ENCODE measurements at places on chromosomes 12 and 14. TPM values are rescaled to one million over a fixed set of nuclear protein-coding genes. Genes with fewer than 3 reads are reported as not detected.

CLEC1B gene
- not detected for total RNA-seq

OTX2 gene
- not detected for total RNA-seq

LRP1-AS gene
- total RNA-seq = not detected

RNASE3 gene
- not detected for total RNA-seq

DTX3 gene
- 42.0 TPM for total RNA-seq

NEUROD4 gene
- total RNA-seq = not detected

TMEM132D gene
- total RNA-seq = not detected

CLEC14A gene
- total RNA-seq = 15.5 TPM

MSRB3 gene
- total RNA-seq = 29.2 TPM

TRPV4 gene
- 1.3 TPM for total RNA-seq

GAS2L3 gene
- total RNA-seq = 3.5 TPM

UTP20 gene
- 9.7 TPM for total RNA-seq

PLEKHG3 gene
- total RNA-seq = 83.0 TPM

PUS7L gene
- total RNA-seq = 23.0 TPM

GLS2 gene
- 2.5 TPM for total RNA-seq

GDF3 gene
- total RNA-seq = 0.63 TPM

NR1H4 gene
- not detected for total RNA-seq

CNTN1 gene
- 1.9 TPM for total RNA-seq

P2RX2 gene
- total RNA-seq = not detected

TBX5 gene
- total RNA-seq = 1.1 TPM

OR4E2 gene
- total RNA-seq = not detected

LMNTD1 gene
- not detected for total RNA-seq

PLA2G1B gene
- total RNA-seq = not detected

NTF3 gene
- not detected for total RNA-seq

RBP5 gene
- total RNA-seq = not detected

TGFB3 gene
- 14.7 TPM for total RNA-seq

KLRC1 gene
- 1.9 TPM for total RNA-seq

OTOGL gene
- total RNA-seq = not detected

HOXC10 gene
- total RNA-seq = not detected

CARMIL3 gene
- 1.3 TPM for total RNA-seq

SLC25A47 gene
- total RNA-seq = not detected

KLRK1 gene
- total RNA-seq = 1.1 TPM

JPH4 gene
- total RNA-seq = 0.27 TPM

PTPRQ gene
- total RNA-seq = 8.8 TPM

TRAF3 gene
- 15.9 TPM for total RNA-seq

LRTM2 gene
- not detected for total RNA-seq

B4GALNT1 gene
- total RNA-seq = 1.7 TPM

ARMH4 gene
- total RNA-seq = 7.5 TPM

Measured in thyroid gland (tissue), 4 donors.